ENCODE measurements at places on chromosomes 2 and 18. TPM values are rescaled to one million over a fixed set of nuclear protein-coding genes. Genes with fewer than 3 reads are reported as not detected.
A peak's percentile ranks its signal among the peaks of the same experiment; 100 is the strongest.

- peak; percentile 68 for DNase-seq
These were observed 72.4 kb upstream of the YWHAQ start for GRCh38 chr2:9703085-9703678.

CTNNA2 gene
- total RNA-seq: not detected

GRCh38 chr18:5395860-5396448 lies 100.4 kb upstream of the ZBTB14 start:
- DNase-seq: no peak

GRCh38 chr2:13542642-13543041 lies 825.9 kb downstream of the TRIB2 start:
- no peak for DNase-seq

GRCh38 chr2:8168876-8169424 lies 512.9 kb upstream of the ID2 start:
- DNase-seq: no peak

DNA sequence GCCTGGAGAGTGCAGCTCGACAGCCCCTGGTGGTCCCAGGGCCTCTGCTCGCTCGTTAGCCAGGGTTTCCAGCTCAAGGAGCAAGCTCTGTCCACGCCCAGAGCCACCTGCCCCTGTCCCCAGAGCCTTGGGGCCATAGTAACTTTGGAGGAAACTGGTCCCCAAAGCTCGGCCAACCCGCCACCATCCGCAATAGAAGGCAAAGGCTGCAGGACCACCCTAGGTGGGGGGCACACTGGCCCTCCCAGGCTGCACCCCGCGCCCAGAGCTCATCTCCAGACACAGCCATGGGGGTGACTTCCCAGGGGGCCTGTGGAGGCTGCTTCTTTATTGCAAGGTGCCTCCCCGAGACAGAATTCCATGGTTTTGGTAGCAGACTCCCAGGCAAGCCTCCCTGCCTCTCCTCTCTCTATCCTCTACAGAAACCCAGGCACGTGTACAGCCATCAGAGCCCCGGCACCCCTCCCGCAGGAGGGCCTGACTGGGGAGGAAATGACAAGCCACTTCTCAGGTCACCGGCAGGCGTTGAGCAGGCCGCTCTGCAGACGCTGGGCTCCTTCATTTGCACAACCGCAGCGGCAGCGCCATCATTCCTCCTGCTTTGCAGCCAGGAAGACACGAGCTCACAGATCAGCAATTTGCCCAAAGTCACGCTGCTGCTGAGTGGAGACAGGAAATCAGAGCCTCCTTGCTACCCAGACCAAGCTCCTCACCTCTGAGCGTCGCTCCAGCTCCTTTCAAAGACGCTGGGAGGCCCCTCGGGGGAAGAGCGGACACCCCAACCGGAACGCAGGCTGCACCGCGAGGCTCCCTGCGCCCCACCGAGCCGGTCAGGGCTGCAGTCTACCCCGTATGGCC lies 80.2 kb downstream of the NDUFA10 start:
- peak; percentile 63 for DNase-seq

DNA sequence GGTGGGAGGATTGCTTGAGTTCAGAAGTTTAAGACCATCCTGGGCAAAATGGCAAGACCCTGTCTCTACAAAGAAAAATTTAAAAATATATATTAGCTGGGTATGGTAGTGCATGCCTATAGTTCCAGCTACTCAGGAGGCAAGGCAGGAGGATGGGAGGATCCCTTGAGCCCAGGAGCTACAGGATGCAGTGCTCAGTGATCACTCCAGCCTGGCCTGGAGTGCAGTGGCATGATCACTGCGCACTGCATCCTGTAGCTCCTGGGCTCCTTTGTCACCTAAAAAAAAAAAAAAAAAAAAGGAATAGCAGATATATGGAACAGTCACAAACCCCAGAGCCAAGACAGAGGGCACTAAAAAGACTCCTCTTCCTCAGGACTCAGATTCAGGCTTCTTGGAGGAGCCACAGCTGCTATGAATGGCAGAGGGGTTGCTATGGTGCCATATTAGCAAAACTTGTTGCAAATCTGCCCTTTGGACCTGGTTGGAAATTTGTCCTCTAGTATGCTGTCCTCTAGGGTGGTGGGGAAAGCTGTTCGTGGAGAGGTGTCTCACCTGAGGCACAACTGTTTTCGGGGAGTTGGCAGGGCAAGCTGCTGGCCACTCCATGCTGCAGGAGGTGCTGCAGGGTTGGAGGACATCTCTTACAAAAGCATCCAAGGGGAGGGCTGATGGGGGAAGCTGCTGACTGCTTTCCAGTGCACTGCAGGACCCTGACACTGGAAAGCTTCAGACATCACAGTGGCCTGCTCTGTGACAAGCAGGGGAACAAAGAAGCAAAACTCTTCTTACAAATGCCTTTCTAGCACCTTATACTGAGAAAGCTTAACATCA lies 22.7 kb downstream of the CYP20A1 start:
- DNase-seq: no peak

- no peak for DNase-seq
These were observed 75.9 kb downstream of the TMEM131 start for GRCh38 chr2:97919858-97920257.

DNA sequence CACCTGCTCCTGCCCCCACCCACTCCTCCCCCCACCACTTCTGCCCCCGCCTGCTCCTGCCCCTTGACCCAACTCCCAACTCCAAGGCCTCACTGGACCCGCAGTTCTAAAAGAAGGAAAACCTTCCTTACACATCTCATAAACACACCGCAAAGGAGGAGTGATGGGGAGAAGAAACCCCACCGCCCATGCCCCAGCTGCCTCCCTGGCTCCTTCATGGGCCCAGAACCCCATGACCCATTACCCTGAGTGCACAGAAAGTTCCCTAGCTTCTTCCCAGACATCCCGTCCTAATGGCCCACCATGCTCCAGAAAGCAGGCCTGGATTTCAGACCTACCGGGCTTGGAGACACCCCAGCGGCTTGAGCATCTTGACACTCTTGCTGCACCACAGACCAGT lies 17.8 kb upstream of the CNDP2 start:
- DNase-seq: no peak

ALLC gene
- total RNA-seq: not detected

DNA sequence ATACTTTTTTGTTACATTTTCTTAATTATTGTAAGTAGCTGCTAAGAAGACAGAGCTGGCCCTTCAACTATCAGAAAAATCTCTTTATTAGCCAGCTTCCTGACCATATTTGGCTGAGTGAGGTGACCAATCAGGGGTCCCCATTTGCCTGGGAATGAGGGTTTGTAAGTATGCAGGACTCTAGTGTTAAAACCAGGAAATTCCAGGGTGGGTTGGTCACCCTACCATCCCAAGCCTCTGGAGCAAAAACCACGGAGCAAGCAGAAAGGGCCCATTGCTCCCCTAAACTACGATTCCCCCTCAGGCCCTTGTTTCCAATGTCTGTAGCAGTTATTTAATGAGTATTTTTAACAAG lies 165.6 kb upstream of the NCKAP5 start:
- DNase-seq: no peak

GRCh38 chr2:238370823-238371372 lies 50.6 kb downstream of the TRAF3IP1 start:
- no peak for DNase-seq

Measured in activated naive CD8-positive, alpha-beta T cell treated with anti-CD3 and anti-CD28 coated beads, Interleukin-2, amount 10 ng/mL, durations not matched to agents 7 days and 5 days (primary cell).